ENCODE measurements at places on chromosomes 6 and 20.
A peak's percentile ranks its signal among the peaks of the same experiment; 100 is the strongest.

DNA sequence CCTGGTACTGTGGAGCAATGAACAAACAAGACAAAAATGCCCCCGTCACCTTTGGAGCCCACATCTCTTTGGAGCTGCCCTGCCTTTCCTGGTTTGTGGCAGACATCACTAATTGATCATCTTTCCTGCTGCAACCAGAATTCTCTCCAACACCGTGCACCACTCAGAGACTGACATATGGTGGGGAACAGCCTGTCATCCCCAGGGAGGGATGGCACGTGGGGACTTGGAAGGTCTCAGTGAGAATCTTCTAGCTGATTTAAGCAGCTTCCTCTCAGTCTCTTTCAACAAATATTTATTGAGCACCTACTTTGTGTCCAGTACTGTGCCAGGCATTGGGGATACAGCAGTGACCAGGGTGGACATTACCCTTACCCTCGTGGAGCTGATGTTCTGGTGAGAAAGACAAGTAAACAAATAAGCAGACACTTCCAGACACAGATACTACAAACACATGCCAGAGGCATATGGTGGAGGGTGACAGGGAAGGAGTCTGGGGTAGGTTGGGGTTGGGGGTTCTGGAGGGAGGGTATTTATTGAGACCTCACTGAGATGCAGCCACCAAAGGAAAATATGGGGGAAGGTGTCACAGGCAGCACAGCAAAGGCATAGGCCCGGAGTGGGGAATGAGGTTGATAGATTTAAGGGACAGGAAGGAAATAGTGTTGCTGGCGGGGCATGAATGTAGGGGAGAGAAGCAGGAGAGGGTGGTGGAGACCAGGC, 82.3 kb downstream of the CEBPB start:
- no peak for DNase-seq

GRCh38 chr6:162576016-162576415, 151.6 kb downstream of the PRKN start:
- no peak for DNase-seq

GRCh38 chr20:35326021-35326739, 34.0 kb upstream of the FAM83C start:
- no peak for DNase-seq

DNA sequence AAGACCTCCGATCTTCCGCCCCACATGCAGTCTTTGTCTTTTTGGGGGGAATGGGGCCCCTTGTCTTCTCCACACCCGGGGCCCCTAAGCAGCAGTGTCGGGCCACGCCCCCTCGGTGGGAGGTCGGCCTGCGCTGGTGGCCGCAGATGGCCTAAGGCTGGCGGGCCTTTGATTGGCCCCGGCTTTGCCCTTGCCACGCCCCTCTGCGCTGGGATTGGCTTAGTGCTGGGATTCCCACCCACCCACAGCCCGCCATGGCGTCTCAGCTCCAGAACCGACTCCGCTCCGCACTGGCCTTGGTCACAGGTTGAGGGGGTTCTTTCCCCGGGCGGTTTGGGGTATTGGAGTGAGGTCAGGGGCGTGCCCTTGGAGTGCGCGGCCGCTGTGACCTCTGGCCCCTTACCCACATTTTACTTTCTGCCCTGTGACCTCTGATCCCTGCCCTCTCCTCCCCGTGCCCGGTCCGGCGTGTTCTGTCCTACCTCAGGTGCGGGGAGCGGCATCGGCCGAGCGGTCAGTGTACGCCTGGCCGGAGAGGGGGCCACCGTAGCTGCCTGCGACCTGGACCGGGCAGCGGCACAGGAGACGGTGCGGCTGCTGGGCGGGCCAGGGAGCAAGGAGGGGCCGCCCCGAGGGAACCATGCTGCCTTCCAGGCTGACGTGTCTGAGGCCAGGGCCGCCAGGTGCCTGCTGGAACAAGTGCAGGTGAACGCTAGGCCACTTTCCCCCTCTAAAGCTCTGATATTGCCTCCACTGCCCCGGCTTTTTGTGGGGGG, at the start of gene HSD17B8:
Gene HSD17B8, plus strand, starts transcription at position 241 of the 776 bp plus-strand sequence. Its CDS starts 14 bp downstream, at position 255.
- DNase-seq = peak; percentile 89

DNA sequence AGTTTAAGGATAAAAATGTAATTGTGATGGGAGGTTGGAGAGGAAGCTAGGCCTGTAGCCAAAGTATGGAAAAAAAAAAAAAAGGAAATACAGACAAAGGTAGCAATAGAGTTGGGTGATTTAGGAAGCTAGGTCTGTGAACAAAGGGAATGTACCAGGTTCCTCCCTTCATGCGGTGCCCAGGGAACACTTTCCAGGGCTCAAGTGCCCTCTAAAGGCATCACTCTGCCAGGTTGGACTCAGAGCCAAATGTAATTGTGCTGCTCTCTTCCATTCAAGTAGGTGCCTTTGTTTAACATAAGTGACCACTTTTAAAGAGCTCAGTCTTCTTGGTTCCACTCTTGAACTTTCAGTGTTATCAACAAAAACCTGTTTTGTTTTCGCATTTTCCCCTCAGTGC, 159.7 kb upstream of the AHI1 start:
- DNase-seq = no peak

DNA sequence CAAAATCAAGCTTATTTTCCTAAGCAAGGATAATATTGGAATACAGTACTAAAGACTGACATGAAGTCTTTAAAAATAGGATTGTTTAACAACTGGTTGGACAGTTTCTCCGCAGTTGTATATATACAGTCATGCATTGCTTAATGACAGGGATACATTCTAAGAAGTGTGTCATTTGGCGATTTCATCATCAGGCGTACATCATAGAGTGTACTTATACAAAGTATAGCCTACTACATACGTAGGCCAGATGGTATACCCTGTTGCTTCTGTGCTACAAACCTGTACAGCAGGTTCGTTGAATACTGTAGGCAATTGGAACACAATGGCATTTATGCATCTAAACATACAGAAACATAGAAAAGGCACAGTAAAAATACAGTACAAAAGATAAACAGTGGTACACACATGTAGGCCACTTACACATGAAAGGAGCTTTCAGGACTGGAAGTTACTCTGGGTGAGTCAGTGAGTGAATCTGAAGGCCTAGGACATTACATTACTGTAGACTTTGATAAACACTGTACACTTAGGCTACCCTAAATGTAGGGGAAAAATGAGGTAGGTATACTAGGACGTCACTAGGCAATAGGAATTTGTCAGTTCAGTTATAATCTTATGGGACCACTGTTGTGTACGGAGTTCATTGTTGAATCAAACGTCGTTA, 20.1 kb downstream of the HECA start:
- no peak for DNase-seq

- DNase-seq = no peak
Measured at GRCh38 chr20:51757226-51757625, 11.0 kb downstream of the ATP9A start.

DNA sequence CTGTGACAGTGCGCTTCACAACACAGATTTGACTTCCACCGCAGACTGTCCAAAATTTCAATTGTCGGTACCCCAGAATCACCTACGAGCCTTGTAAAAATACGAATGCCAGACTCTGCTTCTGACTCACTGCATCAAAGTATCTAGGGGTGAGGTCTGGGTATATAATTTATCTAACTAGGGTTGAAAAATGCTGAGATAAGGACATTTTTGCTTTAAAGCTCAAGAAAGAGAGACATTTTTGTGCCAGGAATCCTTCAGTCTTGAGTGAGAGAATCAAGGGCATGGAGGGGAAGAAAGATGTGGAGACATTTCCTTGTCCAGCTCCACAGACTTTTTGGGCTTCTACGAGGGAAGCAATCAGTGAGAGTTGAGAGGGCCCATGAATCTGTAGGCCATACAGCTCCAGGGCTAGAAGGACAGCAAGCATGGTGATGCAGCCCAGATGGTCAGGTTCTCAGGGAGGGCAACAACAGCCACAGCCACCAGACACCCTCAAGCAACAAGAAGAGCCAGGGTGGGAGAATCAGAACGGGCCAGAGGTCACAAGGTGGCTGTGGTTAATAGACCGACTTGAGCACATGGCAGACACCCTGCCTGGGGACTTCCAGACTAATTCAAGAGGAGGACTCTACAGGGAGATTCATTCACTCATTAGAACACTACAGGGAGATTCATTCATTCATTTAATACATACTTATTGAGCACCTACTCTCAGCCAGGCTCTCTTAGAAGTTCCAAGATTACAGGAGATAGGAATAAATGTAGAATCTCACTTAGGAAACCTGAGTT, 211.1 kb upstream of the PRDM1 start:
- no peak for DNase-seq

- no peak for DNase-seq
Measured at GRCh38 chr6:158488065-158488464, 71.8 kb upstream of the TMEM181 start.

GRCh38 chr6:149380523-149380922, 19.5 kb upstream of the SUMO4 start:
- no peak for DNase-seq

- DNase-seq = no peak
Measured at GRCh38 chr20:16647875-16648597, 74.8 kb upstream of the KIF16B start.

GRCh38 chr20:17845701-17846475, 122.7 kb downstream of the SNX5 start:
- no peak for DNase-seq

DNA sequence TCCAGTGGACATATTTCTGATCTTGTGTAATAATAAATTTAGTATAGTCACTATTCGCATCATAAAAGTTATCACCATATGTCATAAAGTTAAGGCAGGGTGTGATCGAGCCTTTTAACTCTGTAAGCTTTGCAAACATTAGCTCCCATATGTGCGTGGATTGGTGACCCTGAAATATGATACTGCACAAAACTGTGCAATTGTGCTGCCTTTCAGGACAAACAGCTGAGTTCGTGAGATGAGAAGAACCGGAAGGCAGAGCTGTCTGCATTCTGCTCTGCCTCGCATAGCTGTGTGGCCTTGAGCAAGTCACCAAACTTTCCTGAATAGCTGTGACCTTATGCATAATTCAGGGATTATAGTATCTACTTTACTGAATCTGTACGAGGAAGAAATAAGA, 3.2 kb upstream of the PLEKHG1 start:
- DNase-seq = no peak

DNA sequence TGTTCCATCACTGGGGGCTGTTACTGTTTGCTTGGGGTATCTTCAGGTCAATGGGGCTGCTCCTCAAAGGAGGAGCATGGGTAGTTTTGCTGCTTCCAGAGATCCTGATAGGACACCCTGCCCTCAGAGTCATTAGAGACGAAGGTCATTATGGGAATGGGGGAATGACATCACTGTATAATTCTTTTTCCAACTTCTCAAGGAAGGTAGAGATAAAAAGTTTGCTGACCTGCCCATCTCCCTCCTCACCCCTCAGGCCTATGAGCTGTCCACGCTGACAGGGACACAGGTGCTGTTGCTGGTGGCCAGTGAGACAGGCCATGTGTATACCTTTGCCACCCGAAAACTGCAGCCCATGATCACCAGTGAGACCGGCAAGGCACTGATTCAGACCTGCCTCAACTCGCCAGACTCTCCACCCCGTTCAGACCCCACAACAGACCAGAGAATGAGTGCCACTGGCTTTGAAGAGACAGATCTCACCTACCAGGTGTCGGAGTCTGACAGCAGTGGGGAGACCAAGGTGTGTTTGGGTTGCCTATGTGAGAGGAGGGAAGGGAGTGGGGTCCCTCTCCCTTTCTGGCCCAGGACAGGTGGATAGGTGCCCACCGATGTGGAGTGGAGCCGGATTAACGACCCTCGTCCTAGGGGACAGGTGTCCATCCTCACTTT, 2.7 kb downstream of the SRF start:
- DNase-seq = no peak

DNA sequence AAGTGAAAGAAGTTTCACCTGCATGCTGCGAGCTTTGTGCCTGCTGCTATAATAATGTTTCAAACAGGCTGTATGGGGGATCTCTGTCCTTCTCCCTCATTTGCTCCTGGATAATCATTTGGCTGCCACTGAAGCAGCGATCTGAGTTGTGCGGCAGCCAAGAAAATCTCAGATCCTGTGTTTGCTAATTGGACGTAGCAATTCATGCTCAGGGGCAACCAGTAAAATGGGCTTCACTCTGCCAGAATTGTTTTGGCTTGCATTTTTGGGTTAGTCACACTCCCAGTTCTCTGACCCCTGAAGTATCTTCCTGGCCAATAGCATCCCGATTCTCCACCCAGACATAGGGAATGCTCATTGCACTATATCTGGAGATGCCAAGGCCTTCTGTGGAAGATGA, 13.7 kb upstream of the STXBP5 start:
- no peak for DNase-seq

DNA sequence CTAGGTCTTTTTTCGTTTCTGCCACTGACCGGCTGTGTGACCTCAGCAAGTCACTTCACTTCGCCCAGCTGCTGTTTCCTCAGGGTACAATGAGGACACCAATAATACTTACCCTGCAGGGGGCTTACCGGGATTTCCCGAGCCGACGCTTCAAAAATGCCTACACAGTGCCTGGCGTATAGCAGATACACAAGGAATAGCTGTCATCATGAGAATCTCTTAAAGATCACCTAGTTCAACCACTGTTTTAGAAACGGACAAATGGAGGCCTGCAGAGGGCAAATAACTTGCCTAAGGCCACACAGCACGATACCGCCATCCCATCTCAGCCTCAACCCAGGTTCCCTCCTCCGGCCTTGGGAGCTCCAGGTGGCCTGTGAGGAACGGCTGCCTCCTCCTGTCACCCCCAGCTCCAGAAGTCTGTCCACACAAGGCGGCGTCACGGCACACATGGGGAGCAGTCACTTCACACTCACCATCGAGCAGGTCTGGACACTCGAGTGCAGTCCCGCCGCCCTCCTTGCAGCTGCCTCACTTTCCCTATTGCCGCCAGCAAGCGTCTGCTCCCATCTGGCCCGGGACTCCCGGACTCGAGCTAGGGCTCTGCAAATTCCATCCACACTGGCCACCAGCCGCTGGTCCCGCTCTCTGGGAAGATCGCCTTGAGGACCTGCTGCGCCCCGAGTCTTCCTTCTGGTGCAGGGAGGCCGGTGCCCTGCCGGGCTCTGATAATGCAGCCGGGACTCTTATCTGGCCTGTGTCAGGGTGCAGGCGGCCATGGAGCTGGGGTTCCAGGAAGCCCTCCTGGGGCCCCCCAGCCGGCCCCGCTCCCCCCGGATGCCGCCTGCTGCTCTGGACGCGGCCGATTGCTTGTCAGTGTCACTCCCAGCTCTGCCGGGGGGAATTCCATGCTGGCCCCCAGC, at the start of gene RIPOR3:
Gene RIPOR3, minus strand, starts transcription at position 893 of the 923 bp plus-strand sequence. Its CDS starts 414 bp downstream, at position 479.
- DNase-seq = no peak

- no peak for DNase-seq
Measured at GRCh38 chr20:49319208-49319809, 41.5 kb upstream of the ZNFX1 start.
